ENCODE measurements at places on chromosomes 11 and 22.

DNA sequence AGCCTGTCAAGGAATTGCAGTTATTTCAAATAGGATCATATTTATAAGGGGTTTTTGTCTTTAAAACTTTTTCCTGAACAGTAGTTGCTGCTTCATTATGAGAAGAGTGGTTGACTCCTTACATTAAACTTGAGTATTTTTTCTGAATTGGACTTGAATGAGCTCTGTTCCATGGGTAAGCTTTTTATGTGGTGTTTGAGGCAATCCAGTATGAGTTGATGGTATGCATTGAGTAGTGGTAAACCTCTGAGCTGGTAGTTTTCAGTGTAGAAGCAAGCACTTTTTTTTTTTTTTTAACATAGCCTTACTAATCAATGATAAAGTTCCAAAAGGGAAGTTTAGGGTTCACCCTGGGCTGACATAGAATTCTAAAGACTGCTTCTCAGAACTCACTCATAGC lies 3.4 kb downstream of the KMT2A start:
- DNase-seq: no peak

DNA sequence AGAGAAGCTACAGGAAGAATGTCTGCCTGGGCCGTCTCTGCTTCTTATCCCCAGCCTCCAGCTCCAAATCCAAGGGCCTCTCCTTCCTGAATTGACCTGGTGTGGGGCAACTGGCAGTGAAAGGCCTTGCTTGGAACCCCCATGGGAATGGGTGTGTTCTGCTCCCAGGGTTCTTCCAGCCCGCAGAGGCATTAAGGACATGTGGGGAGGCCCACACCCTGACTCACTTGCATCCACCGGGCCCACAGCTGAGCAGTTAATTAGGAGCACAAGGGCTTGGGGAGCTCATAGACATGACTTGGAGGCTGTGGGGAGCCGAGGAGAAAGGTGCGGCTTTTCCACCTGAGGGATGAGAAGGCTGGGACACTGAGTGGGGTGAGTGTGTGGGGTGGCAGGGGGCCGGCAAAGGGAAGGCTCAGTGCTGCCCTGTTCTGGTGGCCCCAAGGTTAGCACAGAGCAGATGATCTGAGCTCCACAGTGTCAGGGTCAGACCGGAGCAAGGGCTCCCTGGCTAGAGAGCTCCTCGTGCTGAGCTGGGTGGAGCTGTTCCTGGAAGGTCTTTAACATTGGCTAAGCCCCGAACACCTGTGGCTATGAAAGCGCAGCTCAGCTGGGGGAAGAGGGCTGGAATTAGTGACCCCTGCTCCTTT lies 64.5 kb upstream of the NECTIN1 start:
- DNase-seq: no peak

- DNase-seq: peak; percentile 47
These were observed 105.3 kb upstream of the E2F8 start for GRCh38 chr11:19345848-19346681.

DNA sequence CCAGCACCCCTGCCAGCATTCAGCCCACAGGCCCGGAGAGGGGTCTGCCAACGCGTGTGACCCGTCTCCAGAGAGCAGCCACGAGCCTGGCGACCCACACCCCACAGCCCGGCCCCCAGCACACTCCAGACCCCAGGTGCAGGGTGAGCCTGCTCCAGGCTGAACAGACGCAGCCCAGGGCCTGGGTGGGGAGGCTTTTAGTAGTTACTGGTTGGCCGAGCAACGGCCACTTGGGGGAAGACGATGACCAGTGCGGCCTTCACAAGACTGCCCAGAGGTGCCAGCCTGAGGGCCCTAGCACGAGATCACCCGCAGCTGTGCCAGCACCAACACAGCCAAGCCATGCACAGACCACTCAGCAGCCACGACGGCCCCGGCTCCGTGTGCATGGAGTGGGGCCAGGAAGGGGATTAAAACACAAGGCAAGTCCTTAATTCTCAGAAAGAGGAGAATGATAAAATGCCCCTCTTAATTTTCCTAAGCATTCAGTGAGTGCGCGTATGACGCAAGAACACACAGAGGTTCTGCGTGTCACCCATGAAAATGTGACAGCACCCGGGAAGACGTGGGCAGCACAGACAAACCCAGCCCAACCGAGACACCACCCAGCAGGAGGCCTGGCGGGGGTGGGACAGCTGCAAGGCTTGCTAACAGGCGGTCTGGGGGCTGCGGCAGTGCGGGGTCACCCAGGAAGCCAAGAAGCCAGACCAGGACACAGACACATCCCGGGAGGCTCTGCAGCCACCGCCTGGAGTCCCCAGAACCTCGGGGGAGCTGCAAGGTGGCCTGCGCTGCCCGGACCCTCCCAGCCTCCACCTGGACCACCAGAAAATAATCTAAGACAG lies 47.6 kb downstream of the BRD1 start:
- DNase-seq: no peak

GRCh38 chr11:32316232-32316631 lies 119.1 kb downstream of the WT1 start:
- DNase-seq: no peak

DNA sequence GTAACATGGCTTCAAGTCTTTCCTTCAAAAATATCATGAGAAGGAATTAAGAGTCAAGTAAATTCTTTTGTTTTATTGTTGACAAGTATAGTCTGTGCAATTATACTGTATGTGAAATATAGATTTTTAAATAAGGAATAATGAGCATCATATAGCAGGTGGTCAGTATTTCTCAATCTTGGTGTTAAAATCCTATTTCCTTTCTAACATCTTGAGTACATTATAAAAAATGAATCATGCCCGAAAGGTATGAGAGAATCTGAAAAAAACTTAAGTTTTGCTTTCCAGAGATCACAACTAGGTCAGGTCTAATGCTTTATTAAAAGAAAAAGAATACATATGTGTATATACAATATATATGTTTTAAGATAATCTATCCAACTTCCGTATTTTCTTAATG lies 53.1 kb downstream of the KIF18A start:
- DNase-seq: no peak

DNA sequence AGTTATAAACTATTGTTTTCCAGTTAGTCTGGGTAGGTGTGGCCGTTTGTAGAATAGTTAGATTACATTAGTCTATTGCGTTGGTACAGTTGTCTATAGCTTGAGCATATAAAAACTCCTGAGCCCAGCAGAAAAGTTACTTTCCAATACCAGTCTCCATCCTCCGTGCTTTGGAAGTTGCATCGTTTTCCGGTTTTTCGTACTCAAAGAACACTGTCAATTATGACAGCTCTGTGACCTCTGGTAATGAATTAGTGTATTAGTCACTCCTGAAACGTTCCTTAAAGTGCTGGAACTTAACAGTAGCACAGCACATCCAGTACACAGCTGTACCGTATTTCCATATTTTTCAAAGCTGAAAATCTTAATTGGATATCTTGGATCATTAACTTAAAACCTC lies 808 bp upstream of the MSANTD2 start:
- DNase-seq: peak; percentile 30

DNA sequence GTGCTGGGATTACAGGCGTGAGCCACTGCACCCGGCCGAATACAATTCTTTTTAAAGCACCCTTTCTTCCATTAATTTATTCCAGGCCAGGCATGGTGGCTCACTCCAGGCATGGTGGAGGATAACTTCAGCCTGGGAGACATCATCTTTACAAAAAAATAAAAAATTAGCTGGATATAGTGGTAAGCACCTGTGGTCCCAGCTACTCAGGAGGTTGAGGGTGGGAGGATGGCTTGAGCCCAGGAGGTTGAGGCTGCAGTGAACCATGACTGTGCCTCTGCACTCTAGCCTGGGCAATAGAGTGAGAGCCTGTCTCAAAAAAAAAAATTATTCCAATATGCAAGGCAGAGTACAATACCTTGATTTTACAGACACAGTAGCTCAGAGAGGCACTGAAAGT lies 11.4 kb downstream of the TAGLN start:
- DNase-seq: no peak

DNA sequence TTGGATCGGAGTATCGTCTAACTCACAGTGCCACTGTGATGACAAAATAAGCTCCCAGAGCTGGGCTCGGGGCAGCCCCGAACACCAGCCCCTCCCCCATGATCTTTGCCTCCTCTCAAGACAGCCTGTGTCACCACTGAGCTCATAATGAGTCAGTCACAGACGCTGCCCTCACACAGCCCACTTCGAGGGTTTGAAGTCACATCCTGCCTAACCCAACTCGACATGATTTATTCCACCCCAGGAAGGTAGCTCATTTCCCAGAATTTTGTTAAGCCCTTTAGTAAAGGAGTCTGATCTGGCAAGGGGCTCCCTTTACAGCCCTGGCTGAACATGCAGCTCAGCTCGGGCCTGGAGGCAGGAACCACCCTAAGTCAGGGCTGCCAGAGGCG lies 22.8 kb downstream of the MYH9 start:
- DNase-seq: peak; percentile 77

- DNase-seq: no peak
These were observed 4.6 kb downstream of the OOSP4A start for GRCh38 chr11:59968395-59968783.

GRCh38 chr11:46429717-46430116 lies 38.1 kb upstream of the CHRM4 start:
- DNase-seq: no peak

GRCh38 chr22:35451592-35451991 lies 51.7 kb downstream of the MCM5 start:
- no peak for DNase-seq

DNA sequence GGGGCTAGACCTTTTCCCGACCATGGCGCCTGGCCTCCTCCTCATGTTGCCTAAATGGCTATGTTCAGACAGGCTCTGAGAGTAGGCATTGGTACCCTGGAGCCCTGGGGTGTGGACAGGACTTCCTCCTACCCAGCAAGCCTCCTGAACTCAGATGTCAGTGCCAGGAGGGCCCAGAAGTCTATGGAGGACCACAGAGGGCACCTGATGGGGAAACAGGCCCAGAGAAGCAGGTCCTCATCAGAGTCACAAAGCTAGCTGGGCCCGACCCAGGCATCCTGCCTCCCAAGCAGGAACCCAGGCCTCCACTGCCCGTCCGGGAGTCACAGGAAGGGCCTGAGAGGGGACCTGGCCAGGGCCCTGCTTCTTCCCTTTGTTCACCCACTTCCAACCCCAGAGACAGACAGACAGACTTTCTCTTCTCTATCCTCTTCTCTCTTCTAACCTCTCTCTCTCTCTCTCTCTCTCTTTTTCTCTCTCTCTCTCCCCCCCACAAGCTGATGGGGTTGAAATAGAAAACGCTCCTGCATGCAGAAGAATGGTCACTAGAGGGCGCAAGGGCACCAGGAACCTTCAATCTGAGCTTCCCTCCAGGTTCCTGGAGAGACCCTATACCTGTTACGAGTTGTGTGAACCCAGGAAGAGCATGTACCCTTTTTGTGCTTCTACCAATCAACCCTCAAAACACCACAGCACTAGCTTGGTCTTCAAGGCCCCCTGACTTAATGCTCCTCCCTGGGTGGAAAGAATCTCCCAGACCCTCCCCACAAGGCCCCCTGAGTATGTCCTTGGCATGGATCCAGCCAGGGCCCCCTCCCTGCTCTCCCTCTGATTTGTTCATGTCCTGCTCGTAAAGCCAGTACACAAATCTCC lies 27.1 kb downstream of the ARAP1 start:
- peak; percentile 76 for DNase-seq

GRCh38 chr11:28815110-28815509 lies 706.9 kb downstream of the METTL15 start:
- DNase-seq: no peak

DNA sequence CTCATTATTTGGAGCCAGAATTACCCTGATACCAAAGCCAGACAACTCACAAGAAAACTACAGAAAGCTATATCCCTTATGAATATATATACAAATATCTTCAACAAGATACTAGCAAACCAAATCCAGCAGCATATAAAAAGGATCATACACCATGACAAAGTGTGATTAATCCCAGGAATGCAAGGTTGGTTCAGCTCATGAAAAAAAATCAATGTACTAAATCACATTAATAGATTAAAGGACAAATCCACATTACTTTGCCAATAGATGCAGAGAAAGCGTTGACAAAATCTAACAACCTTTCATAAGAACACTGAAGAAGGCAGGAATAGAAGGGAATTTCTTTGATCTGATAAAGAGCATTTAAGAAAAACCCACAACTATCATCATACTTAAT lies 50.4 kb upstream of the TEAD1 start:
- DNase-seq: no peak

DNA sequence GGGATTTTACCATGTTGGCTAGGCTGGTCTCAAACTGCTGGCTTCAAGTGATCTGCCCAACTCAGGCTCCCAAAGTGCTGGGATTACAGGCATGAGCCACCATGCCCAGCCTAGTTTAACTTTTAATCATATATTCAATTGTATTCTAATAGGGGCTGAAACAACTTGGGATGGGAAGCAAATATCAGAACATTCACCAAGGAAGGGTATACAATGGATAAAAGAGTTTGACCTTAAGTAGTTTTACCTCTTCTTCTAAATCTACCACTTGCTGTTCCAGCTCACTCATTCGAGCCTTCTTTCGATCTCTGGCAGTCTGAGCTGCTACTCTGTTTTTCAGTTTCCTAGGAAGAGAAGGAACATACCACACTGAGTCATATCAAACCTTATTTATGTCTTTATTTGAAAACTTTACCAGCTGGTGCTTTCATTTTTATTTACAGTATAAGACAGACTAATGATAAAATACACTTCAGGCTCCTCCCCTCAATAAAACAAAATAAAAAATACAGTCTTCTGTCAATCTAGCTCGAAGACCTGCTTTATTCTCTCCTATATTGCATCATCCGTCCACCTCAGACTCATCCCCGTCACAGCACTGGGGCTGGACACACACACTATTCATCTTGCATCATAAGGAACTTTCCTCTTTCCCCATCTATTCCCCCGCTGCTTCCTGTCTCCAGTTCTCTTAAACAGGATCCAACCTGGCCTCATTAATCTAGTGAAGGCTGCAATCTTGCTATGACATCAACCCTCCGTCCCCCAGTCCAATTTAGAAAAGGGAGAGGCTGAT lies 1.4 kb downstream of the XBP1 start:
- peak; percentile 84 for DNase-seq

GRCh38 chr22:36778020-36778419 lies 2.1 kb upstream of the IFT27 start:
- no peak for DNase-seq

DNA sequence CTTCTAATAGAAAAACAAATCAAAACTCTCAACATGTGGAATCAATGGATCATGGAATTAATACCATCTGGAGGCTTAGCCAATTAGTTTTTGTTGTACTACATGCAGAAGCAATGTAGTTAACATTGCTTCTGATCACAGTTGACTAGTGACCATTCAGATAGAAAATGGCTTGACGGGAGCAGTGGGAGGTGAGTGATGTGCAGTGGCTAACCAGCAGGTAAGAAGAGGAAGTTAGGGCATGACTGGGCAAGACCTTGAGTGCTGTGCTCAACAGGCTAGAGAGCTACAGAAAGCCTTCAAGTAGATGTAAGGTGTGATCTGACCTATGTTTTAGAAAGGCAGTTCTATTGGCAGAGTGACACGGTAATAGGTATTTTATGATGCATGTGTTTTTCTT lies 60.7 kb upstream of the ALKBH3 start:
- no peak for DNase-seq

DNA sequence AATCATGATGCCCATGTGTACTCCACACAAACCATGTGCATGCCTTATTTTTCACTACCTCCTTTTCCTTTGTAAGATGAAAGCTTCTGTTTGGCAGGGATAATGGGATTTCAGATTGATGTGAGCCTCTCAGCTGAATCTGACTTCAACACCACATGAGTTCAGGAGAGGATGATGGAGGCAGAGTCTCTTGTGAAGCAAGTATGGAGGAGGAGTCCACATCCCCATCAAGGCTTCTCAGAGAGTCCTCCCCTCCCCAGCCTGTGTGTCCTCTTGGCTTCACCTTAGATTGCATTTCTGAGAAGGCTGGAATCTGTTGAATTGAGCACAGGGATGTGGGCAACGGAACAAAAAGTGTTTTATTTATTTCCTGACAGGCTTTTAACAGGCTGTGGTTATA lies 370.4 kb downstream of the FAT3 start:
- DNase-seq: no peak

Data from AG08396 (cell line).